A549 treated with ZK216348 at 1 μM for 4 hours (cell line): ENCODE measurements at places on chromosomes 12 and 14. TPM values are rescaled to one million over a fixed set of nuclear protein-coding genes. Genes with fewer than 3 reads are reported as not detected.

The TMEM30B gene
- total RNA-seq: 0.09 to 0.49 TPM (median 0.20 TPM) in 5 replicates

The P2RX2 gene
- not detected in 5 replicates for total RNA-seq

The BCAT1 gene
- 9.1 to 12.2 TPM (median 10.3 TPM) in 5 replicates for total RNA-seq

The ACSS3 gene
- total RNA-seq: 0.04 to 0.06 TPM in 2 of 5 replicates, not detected in the others

The SYNDIG1L gene
- not detected in 5 replicates for total RNA-seq

The MBIP gene
- 11.3 to 21.2 TPM (median 15.2 TPM) in 5 replicates for total RNA-seq

The IL23A gene
- total RNA-seq: 0.31 to 0.70 TPM (median 0.46 TPM) in 5 replicates

The GYS2 gene
- total RNA-seq: 0.05 to 0.15 TPM (median 0.09 TPM) in 3 of 5 replicates, not detected in the others

The LALBA gene
- total RNA-seq: not detected in 5 replicates

The PZP gene
- not detected in 5 replicates for total RNA-seq

The OTOGL gene
- not detected in 5 replicates for total RNA-seq

The HOXC10 gene
- total RNA-seq: 2.5 to 3.6 TPM (median 2.9 TPM) in 5 replicates

The KRT86 gene
- total RNA-seq: 32.5 to 48.5 TPM (median 46.2 TPM) in 5 replicates

The KRT73 gene
- not detected in 5 replicates for total RNA-seq

The KRT77 gene
- not detected in 5 replicates for total RNA-seq

The GALNT6 gene
- 2.3 to 4.5 TPM (median 3.6 TPM) in 5 replicates for total RNA-seq

The HOXC4 gene
- 1.7 to 3.9 TPM (median 3.8 TPM) in 5 replicates for total RNA-seq

The CLEC12A gene
- total RNA-seq: not detected in 5 replicates

The CLEC9A gene
- not detected in 5 replicates for total RNA-seq

The VCPKMT gene
- 7.3 to 10.2 TPM (median 9.0 TPM) in 5 replicates for total RNA-seq

The IL26 gene
- total RNA-seq: not detected in 5 replicates

The EXOC3L4 gene
- 1.0 to 1.8 TPM (median 1.7 TPM) in 5 replicates for total RNA-seq

The TAS2R42 gene
- not detected in 5 replicates for total RNA-seq

The SYT10 gene
- not detected in 5 replicates for total RNA-seq

The OR4Q2 gene
- not detected in 5 replicates for total RNA-seq

The ART4 gene
- total RNA-seq: not detected in 5 replicates

The ACOT6 gene
- total RNA-seq: not detected in 5 replicates

The RNASE7 gene
- not detected in 5 replicates for total RNA-seq

The MGAT4C gene
- not detected in 5 replicates for total RNA-seq

The WNT1 gene
- 0.13 to 0.20 TPM in 2 of 5 replicates, not detected in the others for total RNA-seq

The EAPP gene
- total RNA-seq: 30.1 to 57.2 TPM (median 38.5 TPM) in 5 replicates

The NOVA1 gene
- 3.5 to 7.6 TPM (median 4.8 TPM) in 5 replicates for total RNA-seq

The EIF5 gene
- 197 to 305 TPM (median 284 TPM) in 5 replicates for total RNA-seq

The RPL41 gene
- 5,330 to 6,068 TPM (median 5,698 TPM) in 5 replicates for total RNA-seq

The LIN7A gene
- total RNA-seq: 0.17 to 0.61 TPM (median 0.31 TPM) in 5 replicates

The ZC3H14 gene
- 60.4 to 68.9 TPM (median 62.7 TPM) in 5 replicates for total RNA-seq

The CSRP2 gene
- 21.4 to 26.5 TPM (median 21.9 TPM) in 5 replicates for total RNA-seq

The COX6A1 gene
- total RNA-seq: 658 to 856 TPM (median 772 TPM) in 5 replicates

The NCKAP5L gene
- 5.3 to 10.3 TPM (median 8.3 TPM) in 5 replicates for total RNA-seq

The SIX1 gene
- 4.8 to 7.9 TPM (median 7.8 TPM) in 5 replicates for total RNA-seq

The CABP1 gene
- total RNA-seq: 0.22 to 0.57 TPM (median 0.27 TPM) in 4 of 5 replicates, not detected in the other

The ZBTB42 gene
- total RNA-seq: 1.6 to 3.7 TPM (median 3.5 TPM) in 5 replicates

The DDX23 gene
- total RNA-seq: 87.9 to 92.3 TPM (median 89.1 TPM) in 5 replicates

The FSCB gene
- total RNA-seq: not detected in 5 replicates

The A2M gene
- total RNA-seq: 0.47 TPM in 1 of 5 replicates, not detected in the others

The PROX2 gene
- total RNA-seq: not detected in 5 replicates

The RIN3 gene
- total RNA-seq: 14.5 to 26.1 TPM (median 24.4 TPM) in 5 replicates

The PRKD1 gene
- total RNA-seq: 2.2 to 2.8 TPM (median 2.5 TPM) in 5 replicates

The ITGB7 gene
- 0.35 to 0.95 TPM (median 0.41 TPM) in 5 replicates for total RNA-seq

The PIK3C2G gene
- not detected in 5 replicates for total RNA-seq

The RPS6KL1 gene
- total RNA-seq: 0.37 to 0.81 TPM (median 0.51 TPM) in 4 of 5 replicates, not detected in the other

The GPX2 gene
- total RNA-seq: 179 to 281 TPM (median 196 TPM) in 5 replicates

The IPO4 gene
- total RNA-seq: 51.4 to 91.8 TPM (median 77.1 TPM) in 5 replicates

The CIT gene
- total RNA-seq: 10.5 to 16.3 TPM (median 13.4 TPM) in 5 replicates

The FGF23 gene
- total RNA-seq: not detected in 5 replicates

The REC8 gene
- total RNA-seq: 2.6 to 6.5 TPM (median 4.6 TPM) in 5 replicates

The SAMD4A gene
- total RNA-seq: 7.6 to 9.9 TPM (median 8.8 TPM) in 5 replicates
